ENCODE measurements at places on chromosomes 12 and 14.

DNA sequence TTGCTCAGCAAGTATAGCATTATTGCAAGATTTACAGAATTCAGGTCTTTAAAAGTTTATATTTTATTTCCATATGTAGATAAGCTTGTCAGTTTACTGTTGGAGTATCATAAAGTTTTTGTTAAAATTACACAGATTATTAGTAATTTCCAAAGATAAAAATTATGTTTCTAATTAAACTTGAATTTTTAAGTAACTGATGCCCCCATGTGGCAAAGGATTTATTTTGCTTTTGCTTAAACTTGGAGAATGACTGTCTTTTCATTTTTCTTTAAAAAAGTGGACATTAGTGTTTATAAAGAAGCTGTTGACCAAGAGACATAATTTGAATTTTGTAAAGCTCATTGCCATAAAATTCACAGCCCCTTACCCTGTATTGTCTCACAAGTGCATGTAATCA lies 45.8 kb downstream of the ETNK1 start:
- DNase-seq = no peak

- no peak for DNase-seq
These were observed 70.7 kb downstream of the RASSF8 start for GRCh38 chr12:26028953-26029735.

DNA sequence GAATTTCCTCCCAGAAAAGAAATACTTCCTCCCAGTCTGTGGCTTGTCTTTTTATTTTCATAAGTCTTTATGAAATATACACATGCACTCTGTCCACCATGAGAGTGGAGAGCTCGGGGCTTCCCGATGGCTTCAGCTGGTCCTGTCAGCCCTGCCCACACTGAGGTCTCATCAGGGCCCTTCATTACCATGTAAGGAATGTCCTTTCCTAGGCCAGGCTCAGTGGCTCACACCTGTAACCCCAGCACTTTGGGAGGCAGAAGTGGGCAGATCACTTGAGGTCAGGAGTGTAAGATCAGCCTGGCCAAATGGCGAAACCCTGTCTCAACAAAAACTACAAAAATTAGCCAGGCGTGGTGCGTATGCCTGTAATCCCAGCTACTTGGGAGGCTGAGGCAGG lies 77.0 kb downstream of the CPSF2 start:
- DNase-seq = no peak

DNA sequence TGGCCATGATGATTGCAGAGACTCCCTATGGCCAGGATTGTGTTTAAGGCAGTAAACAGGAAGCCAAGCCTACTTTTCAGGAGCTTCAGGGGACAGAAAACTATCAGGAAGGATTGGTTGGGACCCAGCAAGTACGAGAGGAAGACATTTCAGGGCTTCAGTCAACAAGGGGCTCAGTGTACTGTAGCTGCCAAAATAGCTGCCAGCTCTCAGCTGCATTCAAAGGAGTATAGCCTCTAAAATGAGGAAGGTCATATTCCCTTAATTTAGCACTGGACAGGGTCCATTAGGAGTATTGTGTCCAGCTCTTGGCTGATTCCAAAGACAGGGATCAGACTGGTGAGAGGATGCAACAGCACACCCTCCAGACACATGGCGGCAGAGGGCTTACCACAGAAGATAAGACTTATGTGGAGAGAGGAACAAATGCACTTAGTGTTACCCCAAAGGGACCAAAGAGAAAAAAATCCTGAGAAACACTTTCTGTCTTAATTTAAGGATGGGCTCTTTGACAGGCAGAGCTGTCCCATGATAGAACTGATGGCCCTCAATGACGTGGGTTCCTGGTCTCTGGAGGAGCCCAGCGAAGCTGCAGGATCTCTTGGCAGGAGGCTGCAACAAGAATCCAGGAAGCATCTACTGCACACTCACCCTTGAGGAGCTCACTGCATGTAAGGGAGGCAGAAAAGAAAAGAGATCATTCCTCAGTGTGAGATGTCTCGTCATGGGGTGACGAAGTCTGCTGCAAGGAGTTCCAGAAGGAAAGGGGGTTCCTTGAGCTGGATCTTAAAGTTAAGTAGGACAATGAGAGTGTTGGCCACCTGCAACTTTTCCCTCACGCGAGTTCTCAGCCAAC lies 14.8 kb downstream of the BDKRB1 start:
- DNase-seq = no peak

- DNase-seq = no peak
These were observed 184.8 kb upstream of the RPH3A start for GRCh38 chr12:112606611-112607365.

DNA sequence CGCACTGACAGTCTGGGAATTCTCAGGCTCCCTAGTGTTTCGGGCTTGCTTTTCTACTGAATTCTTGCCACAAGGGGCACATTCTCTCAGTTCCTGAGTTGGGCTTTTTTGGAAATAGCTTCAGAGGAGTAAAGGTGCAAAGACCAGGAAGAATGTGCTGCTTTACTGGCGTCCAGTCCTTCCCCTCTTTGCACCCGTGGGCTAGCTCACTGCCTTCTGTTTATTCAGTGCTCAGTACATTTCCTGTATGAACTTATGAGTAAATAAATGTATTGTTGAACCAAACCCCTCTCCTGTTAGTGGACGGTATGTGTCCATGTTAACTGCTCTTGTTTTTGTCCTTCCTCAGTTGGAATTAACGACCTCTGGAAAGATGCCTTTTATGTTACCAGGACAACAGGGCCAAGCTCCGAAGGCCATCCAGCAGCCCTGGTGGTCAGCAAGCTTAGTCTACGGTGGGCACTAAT lies 24.0 kb downstream of the GSG1 start:
- DNase-seq = no peak

- DNase-seq = no peak
These were observed 652 bp downstream of the BAZ1A start for GRCh38 chr14:34874386-34875030.

- no peak for DNase-seq
These were observed 154.8 kb downstream of the TPH2 start for GRCh38 chr12:72093424-72093823.
